ENCODE measurements at places on chromosomes 13 and 19.

DNA sequence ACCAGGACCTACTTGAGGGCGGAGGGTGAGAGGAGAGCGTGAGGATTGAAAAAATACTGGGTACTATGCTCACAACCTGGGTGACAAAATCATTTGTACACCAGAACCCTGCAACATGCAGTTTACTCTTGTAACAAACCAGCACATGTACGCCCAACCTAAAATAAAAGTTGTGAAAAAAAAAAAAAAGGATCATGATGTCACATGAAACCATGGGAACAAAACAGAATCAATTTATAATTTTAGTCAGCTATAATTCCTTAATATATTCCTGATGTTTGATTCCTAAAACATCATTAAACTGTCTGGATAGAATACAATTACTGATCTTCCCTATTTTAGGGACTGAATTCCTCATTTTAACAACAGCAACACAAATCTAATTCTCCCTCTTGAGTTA is 160.6 kb upstream of the SPRY2 start:
- DNase-seq, result no peak

DNA sequence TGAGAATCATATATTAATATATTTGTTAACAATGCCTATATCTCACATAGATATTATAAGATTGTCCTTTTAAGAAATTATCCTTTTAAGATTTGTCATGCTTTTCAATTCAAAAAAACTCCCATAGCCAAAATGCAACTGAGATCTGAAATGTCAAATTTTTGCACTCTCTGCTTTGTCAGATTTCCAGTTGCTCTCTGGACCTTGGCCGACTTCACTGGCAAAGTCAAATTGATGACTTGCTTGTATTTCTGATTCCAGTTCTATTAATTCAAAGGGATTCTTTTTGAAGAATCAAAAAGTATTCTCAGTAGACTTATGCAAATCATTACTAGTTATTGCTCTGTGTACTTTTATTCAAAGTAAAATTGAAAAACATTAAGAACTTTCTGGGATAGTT is 101.2 kb upstream of the SCEL start:
- DNase-seq, result no peak

- DNase-seq, result no peak
Observed at GRCh38 chr13:47046706-47047105, 149.9 kb upstream of the HTR2A start.

GRCh38 chr13:65926750-65927171 is 1303.4 kb downstream of the PCDH9 start:
- no peak for DNase-seq

GRCh38 chr19:14408491-14409145 is 10.5 kb downstream of the DDX39A start:
- no peak for DNase-seq

DNA sequence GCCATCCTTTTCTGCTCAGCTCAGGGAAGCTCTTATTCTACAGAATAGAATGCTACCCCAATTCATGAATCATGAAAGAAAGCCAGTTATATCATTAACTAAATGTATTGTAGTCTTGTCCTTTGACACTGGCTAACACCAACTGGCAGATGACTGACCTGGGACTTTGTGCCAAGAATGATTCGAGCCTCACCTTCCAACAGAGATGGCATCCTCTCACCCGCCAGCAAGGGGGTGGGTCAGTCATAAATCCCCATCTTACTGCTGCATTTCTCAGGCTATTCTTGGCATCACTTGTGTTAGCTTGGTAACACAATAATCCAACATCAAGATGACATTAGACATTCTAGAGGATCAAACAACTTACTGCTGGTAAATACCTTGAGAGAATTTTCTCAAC is 1239.8 kb upstream of the MIR17HG start:
- DNase-seq, result no peak

DNA sequence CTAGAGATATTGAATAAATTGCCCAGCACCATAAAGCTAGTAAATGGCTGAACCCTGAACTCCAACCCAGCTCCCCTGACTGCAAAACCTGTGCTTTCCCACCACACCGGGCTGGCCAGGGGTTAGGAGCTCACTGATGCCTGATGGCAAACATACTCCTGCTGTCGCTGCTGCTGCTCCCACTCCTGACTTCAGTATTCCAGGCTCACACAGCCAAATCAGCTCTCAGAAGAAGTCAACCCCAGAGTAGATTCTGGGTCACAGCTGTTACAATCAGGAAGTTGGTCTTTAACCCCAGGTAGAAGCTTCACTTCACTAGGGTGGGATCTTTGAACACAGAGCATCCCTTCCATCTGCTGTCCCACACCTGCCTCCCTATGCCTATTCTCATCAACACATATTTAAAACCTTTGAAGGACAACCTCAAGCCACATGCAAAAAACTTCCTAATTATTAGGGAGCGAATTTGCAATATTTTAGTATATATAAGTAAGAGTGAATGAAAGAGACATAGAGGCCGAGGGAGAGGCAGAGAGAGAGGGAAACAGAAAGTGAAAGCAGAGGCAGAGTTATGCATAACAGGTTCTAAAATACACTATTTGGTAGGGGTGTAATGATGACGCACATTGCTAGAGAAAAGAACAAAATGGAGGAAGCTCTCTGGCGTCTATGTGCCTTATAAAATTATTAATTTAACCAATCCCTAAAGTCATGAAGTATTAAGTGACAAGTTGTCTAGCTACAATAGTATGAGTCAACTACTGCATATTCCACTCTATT is 99.4 kb upstream of the SERP2 start:
- DNase-seq, result peak; percentile 77

- no peak for DNase-seq
Observed at GRCh38 chr19:35551091-35551810, 5.8 kb downstream of the TMEM147 start.

- no peak for DNase-seq
Observed at GRCh38 chr19:4504891-4505569, 13.3 kb downstream of the PLIN4 start.

GRCh38 chr19:47111682-47112165 is 1.9 kb downstream of the ZC3H4 start:
- DNase-seq, result peak; percentile 35

- no peak for DNase-seq
Observed at GRCh38 chr13:25432691-25433090, 60.9 kb downstream of the ATP8A2 start.

GRCh38 chr13:101013245-101013644 is 338.6 kb upstream of the TMTC4 start:
- no peak for DNase-seq

- DNase-seq, result no peak
Observed at GRCh38 chr19:5358173-5358800, 17.7 kb upstream of the PTPRS start.

GRCh38 chr13:91804724-91805123 is 406.3 kb downstream of the GPC5 start:
- no peak for DNase-seq

All from hematopoietic multipotent progenitor cell treated with erythropoietin and hydrocortisone succinate and interleukin-3 and kit ligand, for 15 days (in vitro differentiated cells).